ENCODE measurements at places on chromosomes 5 and 9.

DNA sequence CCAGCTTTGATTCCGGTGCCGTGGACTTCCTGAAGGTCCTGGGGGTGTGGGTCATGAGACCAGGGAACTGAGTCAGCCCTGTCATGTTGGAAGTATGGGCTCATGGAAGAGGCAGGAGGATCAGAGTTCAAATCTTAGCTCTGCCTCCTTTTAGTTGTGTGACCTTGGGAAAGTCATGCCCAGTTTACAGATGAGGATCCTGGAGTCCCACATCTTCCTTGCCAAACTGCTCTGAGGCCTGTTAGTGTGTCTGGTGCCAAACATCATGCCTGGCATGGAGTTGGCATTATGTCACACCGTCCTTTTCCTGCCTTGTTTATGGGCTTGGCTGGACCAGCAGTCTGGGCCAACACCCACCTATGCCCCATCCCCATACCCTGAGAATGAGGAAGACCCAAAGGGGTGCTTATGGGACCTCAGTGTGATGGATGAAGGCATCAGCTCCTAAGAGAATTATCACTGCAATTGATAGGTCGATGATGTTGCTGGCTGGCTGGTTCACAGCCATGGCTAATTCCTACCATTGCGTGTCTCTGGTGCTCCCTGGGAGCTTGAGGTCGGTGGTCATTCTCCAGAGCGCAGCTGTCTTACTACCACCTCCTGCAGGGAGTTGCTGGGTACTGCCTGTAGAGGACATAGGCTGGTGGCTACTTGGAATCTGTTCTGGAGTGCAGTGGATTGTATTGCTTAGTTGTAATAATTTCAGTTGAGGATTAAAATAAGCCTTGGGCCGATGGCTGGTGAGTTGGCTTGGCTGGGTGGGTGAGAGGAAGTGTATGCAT lies 140.5 kb upstream of the PITX1 start:
- no peak for DNase-seq

DNA sequence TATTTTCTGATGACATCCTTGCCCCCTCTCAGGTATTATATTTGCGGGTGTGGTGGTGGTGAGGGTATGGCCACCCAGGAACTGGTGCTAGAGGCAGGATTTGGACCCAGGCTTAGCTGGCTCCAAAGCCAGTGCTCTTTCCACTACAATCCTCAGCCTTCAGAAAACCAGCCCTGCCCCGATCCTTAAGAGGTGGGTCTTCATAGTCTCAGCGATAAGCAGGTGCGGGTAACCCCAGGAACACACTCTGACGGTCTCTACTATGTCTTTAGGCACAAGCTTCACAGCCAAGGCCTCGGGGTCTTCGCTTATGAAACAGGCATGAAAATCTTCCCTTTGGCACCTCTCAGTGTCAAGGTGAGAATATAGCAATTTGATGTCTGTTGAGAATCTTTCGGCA lies 169.3 kb downstream of the FGF18 start:
- no peak for DNase-seq

GRCh38 chr9:98161851-98162250 lies 30.6 kb downstream of the CORO2A start:
- DNase-seq: no peak

DNA sequence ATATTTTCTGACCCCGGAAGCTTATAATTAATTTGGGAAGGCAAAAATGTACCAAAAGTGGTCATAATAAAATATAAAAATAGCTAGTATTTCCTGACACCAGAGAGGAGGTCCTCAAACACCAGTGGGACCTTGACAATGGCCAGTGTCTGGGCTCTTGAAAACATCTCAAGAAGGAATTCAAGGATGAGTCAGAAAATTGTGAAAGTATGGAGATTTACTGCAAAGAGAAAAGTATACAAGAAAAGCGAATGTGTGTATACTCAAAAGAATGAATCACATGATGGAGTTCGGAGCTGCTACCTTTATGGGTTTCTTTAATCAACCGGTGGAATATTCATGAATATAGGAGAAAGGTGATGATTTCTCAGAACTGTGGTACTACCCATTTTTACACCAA lies 1709.0 kb upstream of the WWC1 start:
- DNase-seq: no peak

DNA sequence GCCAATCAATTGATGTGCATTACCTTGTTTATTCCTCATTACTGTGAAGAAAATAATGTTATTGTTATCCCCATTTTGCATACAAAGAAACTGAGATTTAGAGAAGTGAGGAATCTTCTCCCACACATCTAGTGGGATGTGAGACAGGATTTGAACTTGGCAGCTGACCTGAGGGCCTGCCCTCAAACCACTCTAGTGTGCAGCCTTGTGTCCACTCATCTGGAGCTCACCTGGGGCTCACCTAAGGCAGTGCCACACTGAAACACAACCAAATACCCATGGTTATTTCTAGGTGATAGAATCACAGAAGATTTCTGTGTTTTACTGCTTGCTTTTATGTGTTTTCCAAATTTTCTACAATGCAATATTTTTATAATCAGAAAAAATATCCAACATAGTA lies 94.7 kb upstream of the SAP30L start:
- no peak for DNase-seq

GRCh38 chr9:96169484-96169883 lies 132.5 kb downstream of the HSD17B3 start:
- DNase-seq: no peak

GRCh38 chr5:116289276-116289675 lies 204.5 kb downstream of the COMMD10 start:
- no peak for DNase-seq

- no peak for DNase-seq
Measured at GRCh38 chr5:113692466-113692865, 179.0 kb downstream of the YTHDC2 start.

DNA sequence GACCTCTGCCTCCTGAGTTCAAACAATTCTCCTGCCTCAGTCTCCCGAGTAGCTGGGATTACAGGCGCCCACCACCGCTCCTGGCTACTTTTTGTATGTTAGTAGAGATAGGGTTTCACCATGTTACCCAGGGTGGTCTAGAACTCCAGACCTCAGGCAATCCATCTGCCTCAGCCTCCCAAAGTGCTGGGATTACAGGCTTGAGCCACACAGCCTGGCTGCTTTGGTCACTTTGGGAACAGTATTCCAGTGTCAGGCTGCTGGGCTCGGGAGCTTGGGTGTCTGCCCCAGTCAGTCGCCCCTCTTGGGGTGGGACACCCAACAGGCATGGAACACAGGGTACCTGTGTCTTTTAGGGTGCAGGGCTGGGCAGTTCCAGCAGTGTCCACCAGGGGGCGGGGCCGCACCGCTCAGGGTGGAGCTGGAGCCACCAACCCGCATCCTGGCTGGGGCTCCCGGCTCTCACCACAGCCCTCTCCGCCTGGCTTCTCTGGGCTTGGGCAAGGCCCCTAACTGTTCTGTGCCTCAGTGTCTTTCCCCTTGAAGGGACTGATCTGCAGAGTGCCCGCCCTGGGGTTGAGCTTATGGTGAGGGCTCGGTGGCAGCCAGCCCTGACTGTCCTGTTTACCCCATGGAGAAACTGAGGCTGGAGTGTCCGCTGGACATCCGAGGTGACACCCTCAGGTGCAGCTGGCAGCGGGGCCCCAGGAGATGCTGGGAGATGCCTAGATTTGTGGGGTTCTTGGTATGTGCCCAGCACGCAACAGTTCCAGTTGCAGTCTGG lies 6.4 kb upstream of the RNU6ATAC start:
- no peak for DNase-seq

GRCh38 chr5:59588922-59589321 lies 304.6 kb downstream of the PDE4D start:
- no peak for DNase-seq

GRCh38 chr5:95712347-95712958 lies 18.7 kb upstream of the RHOBTB3 start:
- no peak for DNase-seq

DNA sequence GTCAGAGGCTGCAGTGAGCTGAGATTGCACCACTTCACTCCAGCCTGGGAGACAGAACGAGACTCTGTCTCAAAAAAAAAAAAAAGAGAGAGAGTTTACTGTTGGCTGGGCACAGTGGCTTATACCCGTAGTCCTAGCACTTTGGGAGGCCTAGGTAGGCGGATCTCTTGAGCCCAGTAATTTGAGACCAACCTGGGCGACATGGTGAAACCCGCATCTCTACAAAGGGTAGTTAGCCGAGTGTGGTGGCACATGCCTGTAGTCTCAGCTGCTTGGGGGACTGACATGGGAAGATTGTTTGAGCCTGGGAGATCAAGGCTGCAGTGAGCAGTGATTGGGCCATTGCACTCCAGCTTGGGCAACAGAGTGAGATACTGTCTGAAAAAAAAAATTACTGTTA lies 12.6 kb downstream of the HABP4 start:
- DNase-seq: no peak

- DNase-seq: no peak
Measured at GRCh38 chr9:5435912-5436311, 1.8 kb downstream of the PLGRKT start.

- DNase-seq: no peak
Measured at GRCh38 chr5:53671447-53671846, 111.0 kb downstream of the NDUFS4 start.

- DNase-seq: no peak
Measured at GRCh38 chr5:124194282-124194681, 552.2 kb downstream of the ZNF608 start.

DNA sequence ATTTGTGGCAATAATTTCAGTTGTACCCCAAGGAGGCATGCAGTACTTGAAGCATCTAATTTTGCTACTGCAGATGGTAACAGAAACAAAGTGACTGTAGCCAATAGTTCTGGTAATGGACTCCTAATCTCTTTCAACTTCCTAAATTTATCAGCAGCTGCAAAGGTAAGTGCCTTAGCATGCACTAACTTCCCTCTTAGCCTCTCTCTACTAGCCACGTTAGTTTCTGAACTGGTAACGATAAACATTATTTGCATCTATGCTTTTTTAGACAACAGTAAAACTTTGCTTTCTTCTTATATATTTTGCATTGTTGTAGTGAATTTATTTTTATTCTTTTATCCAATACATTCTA lies 6.2 kb upstream of the CKS2 start:
- DNase-seq: no peak

DNA sequence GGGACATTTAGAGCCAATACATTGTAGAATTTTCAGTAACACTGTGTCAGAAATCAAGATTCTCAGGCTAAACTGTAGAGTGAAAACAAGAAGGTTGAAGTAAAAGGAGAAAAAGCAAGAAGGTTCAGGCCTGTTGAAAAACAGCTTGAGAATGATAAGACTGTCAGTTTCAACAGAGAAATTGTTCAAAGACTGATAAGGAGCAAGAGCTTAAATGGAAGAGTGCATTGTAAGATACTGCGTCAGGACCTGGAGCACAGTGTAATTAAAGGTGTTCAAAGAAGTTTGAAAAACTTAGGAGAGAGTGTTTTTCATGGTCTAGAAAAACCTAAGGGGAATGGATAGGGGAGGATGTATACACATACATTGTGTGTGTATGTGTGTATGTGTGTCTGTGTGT lies 408.3 kb downstream of the KDM4C start:
- no peak for DNase-seq

- no peak for DNase-seq
Measured at GRCh38 chr9:136399176-136400037, 563 bp downstream of the SNAPC4 start.

GRCh38 chr5:113336975-113337374 lies 97.8 kb downstream of the TSSK1B start:
- peak; percentile 83 for DNase-seq

- no peak for DNase-seq
Measured at GRCh38 chr5:178788381-178789085, 58.1 kb upstream of the ZNF354A start.

DNA sequence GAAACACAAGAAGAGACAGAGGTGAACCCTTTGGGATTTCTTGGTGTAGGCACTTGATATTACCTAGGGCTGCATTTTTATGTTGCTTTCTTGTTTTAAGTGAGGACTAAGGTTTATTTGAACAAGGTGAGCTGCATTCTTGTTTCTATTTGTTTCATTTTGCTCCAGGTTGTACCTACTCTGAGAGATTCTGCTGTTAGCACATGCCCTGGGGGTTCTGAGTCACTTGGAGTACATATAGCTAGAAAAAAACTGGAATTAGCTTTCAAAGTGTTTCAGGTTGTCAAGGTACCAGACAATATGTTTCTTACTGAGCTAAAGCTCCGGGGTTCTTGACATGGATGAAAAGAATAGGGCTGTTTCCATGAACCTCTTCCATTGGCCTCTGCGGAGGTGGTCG lies 299.4 kb downstream of the ICE1 start:
- DNase-seq: no peak

GRCh38 chr9:37156781-37157356 lies 36.5 kb downstream of the ZCCHC7 start:
- DNase-seq: no peak

- no peak for DNase-seq
Measured at GRCh38 chr5:171226096-171226754, 82.8 kb upstream of the TLX3 start.

DNA sequence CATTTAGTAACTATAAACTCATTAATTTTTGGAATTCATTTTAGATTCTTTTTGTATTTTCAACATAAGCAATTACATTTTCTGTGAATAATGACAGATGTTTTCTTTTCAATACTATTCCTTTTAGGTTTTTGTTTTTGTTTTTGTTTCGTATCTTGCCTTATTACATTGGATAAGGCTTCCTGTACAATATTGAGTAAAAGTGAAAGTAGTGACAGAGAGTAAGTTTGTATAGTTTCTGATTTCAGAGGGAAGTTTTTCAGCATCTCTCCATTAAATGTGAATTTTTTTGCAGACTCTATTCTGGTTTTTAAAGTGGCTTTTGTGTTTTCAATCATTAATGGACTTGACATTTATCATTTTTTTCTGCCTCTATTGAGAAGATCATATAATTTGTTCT lies 12.8 kb upstream of the CAMK4 start:
- DNase-seq: no peak

GRCh38 chr5:163815240-163815791 lies 309.9 kb downstream of the MAT2B start:
- DNase-seq: no peak

GRCh38 chr9:4344946-4345345 lies 45.1 kb upstream of the GLIS3 start:
- no peak for DNase-seq

DNA sequence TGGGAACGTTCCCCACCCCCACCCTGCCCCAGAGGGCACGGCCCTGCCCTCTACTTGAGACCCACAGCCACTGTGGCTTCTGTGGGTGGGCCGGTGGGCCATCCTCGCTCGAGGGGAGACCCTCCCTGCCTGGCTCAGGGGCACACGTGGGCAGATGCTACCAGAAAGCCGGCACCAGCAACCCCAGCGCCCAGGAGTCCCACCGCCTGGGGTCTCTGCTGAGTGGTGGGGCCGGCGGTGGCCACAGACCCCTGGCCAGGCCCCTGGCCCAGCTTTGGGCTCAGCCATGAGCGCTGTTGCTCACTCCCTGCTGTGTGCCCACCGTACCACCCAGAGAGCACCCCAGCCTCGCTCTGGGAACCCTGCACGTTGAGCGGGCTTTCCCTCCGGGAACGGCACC lies 16.5 kb upstream of the NRARP start:
- no peak for DNase-seq
